Right atrium auricular region (tissue), 2 donors: ENCODE measurements at places on chromosomes 5 and 9. TPM values are rescaled to one million over a fixed set of nuclear protein-coding genes. Genes with fewer than 3 reads are reported as not detected.

DNA sequence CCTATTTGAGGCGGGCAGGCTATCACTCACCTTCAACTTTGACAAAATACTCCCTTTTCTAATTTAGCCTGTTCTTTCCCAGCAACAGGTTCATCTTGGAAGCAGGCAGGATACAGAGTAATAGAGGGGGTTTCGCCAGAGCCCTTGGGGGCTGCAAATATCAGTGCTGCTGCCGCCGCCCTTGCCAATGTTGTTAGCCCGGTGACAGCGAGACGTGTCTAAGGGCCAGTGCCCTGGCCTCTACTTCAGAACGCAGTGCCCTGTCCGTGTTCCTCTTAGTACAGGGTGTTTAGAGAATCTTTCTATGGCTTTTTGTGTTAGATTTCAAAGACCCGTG is 703 bp downstream of the FAM120AOS start:
- peaks cover 22% of the 10 kb centered on the region for H3K36me3 ChIP-seq
- H3K4me3 ChIP-seq = peak overlapping the region; percentile 71
- H3K27me3 ChIP-seq = no peaks in the 10 kb centered on the region
- H3K4me1 ChIP-seq = no peaks in the 10 kb centered on the region

The MARVELD2 gene
- 1.6 TPM for total RNA-seq

DNA sequence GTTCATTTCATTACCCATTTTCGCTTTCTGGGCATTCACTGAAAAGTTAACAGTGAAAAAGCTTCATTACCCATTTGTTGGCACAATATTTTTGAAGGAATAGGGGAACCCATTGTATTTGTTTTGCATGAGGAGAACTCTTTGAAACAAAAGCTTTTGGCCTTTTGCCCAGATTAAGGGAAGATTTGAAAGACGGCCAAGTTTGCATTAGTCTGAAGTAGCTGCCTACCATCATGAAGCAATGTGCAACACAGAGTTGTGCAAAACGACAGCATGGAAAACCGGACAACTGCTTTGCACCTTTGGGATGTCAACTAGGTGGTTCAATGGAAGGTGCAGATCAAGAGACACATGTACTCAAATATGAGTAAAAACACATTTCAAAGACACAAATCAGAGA is 84.9 kb downstream of the TRPM3 start:
- H3K36me3 ChIP-seq = no peaks in the 10 kb centered on the region
- no peaks in the 10 kb centered on the region for H3K4me1 ChIP-seq
- H3K4me3 ChIP-seq = no peak overlapping the region
- DNase-seq = no peak

GRCh38 chr9:115855458-115856133 is 298.0 kb upstream of the PAPPA start:
- no peak overlapping the region for H3K27ac ChIP-seq
- no peaks in the 10 kb centered on the region for H3K36me3 ChIP-seq
- H3K27me3 ChIP-seq = no peaks in the 10 kb centered on the region
- no peaks in the 10 kb centered on the region for H3K4me1 ChIP-seq
- H3K4me3 ChIP-seq = no peak overlapping the region

DNA sequence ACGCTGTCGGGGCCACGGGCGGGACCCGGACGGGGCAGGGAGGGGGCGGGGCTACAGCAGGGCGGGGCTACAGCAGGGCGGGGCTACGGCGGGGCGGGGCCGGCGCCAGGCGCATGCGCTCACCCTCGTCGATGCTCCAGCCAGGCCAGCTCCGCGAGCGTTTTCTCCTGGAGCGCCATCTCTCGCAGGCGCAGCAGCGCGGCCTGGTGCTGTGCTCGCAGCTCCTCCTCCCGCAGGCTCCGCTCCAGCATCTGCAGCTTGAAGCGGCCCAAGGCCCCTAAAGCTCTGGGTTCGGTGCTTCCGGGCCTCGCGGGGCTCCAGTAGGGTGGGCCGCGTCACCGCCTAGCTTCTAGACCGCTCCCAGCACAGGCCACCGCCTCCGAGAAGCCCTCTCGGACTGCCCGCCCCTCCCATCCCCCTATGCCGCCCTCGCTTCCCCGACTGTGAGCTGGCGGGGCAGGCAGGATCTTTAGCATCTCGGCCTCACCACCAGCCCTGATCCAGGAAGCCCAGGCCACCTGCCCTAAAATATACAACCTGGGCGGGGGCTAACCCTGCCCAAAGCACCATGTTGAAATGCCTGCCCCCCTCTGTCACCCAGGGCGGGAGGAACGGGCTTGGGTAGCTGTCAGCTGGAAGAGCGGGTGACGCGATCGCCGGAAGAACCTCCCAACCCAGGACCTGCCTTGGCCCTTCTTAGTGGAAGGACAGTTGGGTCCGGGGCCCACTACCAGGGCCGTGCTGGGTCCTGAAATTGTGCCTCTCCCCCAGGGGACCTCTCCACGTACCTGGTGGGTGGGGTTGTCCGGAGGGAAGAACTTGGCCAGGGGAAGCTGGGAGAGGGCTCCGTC is 21.9 kb upstream of the QSOX2 start:
- H3K4me1 ChIP-seq = no peaks in the 10 kb centered on the region
- H3K4me3 ChIP-seq = peak overlapping the region; percentile 30
- H3K27ac ChIP-seq = no peak overlapping the region
- DNase-seq = peak; percentile 76

DNA sequence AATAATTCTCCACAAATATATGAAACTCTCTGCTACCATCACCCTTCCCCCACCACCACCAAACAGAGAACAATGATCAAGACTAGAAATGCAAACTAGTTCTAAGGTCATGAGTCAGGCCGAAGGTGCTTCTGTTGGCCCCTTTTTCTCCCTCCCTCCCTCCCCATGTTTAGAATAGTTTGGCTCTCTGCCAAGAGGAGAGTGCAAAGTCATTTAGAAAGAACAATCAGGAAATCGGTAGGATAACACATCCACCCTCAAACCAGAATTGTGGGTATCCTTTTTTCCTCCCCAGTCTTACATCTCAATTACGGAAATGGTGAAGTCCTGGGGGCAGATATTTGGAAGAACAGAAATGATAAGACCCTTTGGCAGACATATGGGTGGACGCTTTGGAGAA is 170.1 kb downstream of the SLF1 start:
- H3K27ac ChIP-seq = no peak overlapping the region
- H3K27me3 ChIP-seq = no peaks in the 10 kb centered on the region
- H3K4me1 ChIP-seq = no peaks in the 10 kb centered on the region
- no peak overlapping the region for H3K4me3 ChIP-seq
- DNase-seq = no peak
- H3K36me3 ChIP-seq = no peaks in the 10 kb centered on the region

DNA sequence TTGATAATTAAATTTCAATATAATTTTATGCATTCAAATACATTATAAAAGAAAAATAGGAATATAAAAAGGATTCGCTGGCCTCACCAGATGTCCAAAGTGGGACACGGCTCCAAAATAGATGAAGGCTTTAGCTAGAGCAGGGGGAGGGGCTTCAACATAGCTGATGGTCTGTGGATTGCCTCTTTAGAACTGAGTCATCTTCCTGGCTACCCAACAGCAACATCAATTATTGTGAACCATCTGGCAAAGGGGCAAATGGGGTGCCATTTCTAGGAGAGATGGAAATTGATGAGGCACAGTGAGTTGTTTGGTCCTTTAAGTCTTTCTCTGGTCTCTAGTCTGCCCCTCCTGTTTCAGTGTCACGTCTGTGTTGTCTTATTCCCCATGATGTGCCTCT is 44.2 kb upstream of the CD180 start:
- no peak overlapping the region for H3K4me3 ChIP-seq
- peaks cover 6% of the 10 kb centered on the region for H3K4me1 ChIP-seq
- no peak for DNase-seq
- no peak overlapping the region for H3K27ac ChIP-seq
- H3K27me3 ChIP-seq = no peaks in the 10 kb centered on the region

The OTP gene
- not detected for total RNA-seq

DNA sequence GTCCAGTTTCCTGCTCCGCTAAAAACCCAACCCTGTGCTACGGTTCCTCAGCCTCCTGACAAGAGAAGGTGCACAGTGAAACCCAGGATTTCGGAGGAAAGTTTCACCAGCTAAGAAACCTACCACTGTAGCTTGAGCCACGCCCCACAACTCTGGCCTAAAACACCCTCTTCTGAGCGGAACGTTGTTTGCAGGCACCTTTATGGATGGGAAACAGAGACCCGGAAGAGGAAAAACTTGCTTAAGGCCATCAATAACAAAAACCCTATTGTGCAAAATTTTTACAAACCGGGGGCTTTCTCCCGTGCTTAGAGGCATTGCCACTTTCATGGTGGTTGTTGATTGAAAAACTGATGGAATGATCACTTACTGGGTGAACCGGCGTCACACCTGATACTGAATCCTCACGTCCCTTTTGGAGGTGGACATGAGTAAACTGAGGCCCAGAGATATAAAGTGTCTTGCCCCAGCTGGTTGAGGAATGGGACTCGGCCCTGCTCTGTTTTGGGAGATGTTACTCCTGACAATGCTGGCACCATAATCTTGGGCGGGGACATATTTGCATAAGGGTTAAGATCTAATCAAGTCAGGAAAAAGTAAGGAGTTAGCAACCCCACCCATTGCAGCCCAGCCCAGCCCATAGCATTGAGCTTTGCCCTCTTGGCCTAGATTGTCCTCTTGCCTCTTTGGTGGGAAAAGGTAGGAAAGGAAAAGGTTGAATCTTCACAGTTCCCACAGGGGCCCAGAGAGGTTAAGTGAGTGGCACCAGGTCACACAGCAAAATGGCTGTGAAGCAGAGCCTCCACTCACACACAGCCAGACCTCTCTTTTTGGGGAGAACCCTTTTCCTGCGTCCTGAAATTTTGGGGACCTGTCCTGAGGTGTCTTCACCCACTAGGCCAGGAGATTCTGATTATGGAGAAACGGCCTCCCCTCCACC is 23.2 kb upstream of the PTGS1 start:
- DNase-seq = no peak
- peak overlapping the region; percentile 53 for H3K4me3 ChIP-seq
- no peaks in the 10 kb centered on the region for H3K27me3 ChIP-seq
- peak overlapping the region; percentile 50 for H3K27ac ChIP-seq

DNA sequence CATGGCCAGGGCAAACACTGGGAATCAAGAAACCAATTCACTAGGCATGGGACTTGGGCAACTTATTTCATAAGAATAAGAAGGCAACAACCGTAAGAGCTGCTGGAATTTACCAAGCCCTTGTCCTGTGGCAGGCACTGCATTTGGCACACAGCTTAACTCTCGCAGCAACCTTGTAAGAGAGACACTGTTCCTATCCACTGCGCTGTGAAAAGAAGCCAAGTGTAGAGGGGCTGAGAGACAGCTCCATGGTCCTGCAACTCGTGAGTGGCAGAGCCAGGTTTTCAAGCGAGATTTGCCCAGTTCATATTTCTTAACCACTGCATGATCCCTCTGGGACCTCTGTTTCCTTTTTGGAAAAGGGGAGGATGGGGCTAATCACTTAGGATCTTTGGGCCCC is 129.3 kb upstream of the STC2 start:
- H3K36me3 ChIP-seq = no peaks in the 10 kb centered on the region
- peaks cover 34% of the 10 kb centered on the region for H3K4me1 ChIP-seq
- no peaks in the 10 kb centered on the region for H3K27me3 ChIP-seq
- H3K4me3 ChIP-seq = no peak overlapping the region
- no peak for DNase-seq

DNA sequence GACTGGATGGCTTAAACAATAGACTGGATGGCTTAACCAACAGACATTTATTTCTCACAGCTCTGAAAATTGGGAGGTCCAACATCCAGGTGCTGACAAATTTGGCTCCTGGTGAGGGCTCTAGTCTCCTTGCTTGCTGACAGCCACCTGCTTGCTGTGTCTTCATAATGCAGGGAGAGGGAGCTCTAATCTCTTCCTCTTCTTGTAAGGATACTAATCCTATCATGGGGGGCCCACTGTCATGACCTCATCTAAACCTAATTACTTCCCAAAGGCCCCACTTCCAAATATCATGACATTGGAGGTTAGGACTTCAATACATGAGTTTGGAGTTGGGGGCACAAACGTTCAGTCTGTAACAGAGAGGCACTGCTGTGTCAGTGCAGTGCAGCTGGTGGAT is 26.4 kb downstream of the FOXD1 start:
- H3K27me3 ChIP-seq = peaks cover 8% of the 10 kb centered on the region
- no peak for DNase-seq
- no peaks in the 10 kb centered on the region for H3K4me1 ChIP-seq

GRCh38 chr9:95091601-95092261 is 225.8 kb downstream of the FANCC start:
- no peak overlapping the region for H3K4me3 ChIP-seq
- peak overlapping the region; percentile 71 for H3K27ac ChIP-seq
- H3K36me3 ChIP-seq = peaks cover 59% of the 10 kb centered on the region
- peaks cover 3% of the 10 kb centered on the region for H3K4me1 ChIP-seq

The MSANTD3 gene
- 20.9 TPM for total RNA-seq

The TAF11L9 gene
- not detected for total RNA-seq
